ENCODE measurements at places on chromosomes 16 and 17. TPM values are rescaled to one million over a fixed set of nuclear protein-coding genes. Genes with fewer than 3 reads are reported as not detected.

Gene EPN3
- polyA plus RNA-seq: not detected

Gene METRNL
- polyA plus RNA-seq: 0.42 TPM

Gene ZNF785
- 1.6 TPM for polyA plus RNA-seq

Gene GPR179
- not detected for polyA plus RNA-seq

Gene MARVELD3
- not detected for polyA plus RNA-seq

Gene TOX3
- polyA plus RNA-seq: not detected

Gene ITGA2B
- not detected for polyA plus RNA-seq

Gene CDH11
- not detected for polyA plus RNA-seq

Gene KLHL10
- polyA plus RNA-seq: 0.09 TPM

DNA sequence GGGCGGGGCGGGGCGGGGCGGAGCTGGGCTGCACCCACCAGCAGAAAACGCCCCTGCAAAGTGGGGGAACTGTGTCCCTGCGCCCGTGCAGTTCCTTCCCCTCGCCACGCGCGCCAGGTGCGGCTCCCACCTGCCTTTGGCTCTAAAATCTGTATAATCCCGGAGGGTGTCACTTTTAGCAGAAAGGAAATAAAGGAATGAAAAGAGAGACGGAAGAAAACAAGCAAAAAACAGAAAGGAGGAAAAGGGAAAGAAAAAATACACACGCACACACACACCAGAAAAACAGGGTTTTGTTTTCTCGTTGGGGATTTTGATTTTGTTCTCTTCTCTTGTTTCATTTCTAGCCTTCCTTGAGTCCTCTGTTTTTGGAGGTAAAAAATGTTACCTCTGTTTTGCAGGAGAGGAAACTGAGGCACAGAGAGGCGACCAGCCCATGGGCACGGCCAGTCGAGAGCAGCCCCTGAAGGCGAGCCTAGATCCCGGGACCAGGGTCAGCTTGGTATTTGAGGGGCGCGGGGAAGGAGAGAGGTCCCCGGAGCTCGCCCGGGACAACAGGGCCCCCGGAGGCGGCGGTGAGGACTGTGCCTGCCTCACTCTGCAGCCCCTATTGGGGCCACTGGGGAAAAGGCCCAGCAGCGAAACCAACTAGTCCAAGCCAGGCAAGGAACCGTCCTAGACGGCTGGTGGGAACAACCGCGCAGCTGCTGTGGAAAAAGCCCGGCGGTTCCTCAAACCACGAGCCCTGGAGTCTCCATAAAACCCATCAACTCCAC is 594 bp upstream of the CARHSP1 start:
- DNase-seq: no peak

- DNase-seq: no peak
These were observed at the start of gene TMEM98 for GRCh38 chr17:32927724-32928585. TSS of gene TMEM98 (plus strand) at chr17:32928153. CDS start at chr17:32931529, 3,376 bp downstream.

DNA sequence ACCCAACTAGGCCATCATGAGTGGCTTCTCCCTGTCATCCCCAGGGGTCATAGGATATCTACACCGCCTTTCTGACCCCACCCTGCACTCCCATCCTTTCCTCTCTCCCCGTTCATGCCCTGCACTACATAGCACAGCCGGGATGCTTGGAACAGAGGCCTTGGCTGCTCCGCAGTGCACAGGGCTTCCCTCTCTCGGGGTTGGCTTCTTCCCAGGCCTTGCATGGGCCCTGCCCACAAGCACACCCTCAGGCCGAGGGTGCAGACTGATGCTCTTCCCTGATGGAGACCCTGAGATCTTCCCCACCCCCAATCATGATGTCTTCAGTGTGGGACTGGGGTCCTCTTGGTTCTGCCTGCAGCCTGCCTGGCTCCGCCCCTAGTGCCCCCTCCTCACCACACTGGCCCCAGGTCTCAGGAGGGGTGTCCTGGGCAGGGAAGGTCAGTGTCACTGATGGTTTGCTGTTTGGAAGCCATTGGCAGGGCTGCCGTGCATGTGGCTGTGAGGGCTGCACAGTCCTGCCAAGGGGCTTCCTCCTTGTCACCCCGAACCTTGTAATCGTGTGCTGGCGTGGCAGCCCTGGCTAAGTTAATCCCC is 14.3 kb upstream of the NAGLU start:
- no peak for DNase-seq

DNA sequence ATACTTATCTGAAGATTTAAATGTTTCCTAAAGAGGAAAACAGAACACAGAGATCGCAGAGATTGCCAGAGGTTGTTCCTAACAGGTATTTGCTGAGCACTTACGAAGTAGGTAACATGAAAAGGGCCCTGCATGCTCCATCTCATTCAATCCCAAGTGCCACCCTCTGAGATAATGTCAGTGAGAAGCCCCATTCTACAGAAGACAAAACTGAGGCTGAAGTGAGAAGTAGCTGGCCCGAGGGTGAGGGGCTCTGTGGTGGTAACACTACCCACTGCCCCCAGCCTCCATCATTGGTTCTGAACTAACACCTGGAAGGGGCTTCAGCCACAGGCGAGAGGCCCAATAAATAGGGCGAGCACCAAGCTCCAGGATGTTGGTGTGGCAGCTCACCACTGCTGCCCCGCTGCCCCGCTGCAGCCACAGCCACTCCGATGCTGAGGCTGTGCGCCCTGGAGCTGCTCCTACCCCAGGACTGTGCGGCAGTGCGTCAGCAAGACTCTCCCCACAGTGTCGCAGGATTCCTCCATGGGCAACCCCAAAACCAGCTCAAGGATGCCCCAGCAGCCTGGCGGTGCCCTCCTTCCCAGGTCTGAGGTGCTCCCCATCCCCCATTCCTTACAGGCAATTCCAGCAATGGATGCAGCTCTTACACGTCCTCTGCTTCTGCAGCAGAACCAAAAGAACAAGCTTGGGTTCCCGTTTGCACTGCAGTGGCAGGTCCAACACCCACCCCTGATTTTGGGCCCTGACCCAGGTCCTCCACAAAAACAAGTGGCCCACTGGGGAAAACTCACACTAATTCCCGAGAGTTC is 10.3 kb downstream of the FLCN start:
- DNase-seq: no peak

DNA sequence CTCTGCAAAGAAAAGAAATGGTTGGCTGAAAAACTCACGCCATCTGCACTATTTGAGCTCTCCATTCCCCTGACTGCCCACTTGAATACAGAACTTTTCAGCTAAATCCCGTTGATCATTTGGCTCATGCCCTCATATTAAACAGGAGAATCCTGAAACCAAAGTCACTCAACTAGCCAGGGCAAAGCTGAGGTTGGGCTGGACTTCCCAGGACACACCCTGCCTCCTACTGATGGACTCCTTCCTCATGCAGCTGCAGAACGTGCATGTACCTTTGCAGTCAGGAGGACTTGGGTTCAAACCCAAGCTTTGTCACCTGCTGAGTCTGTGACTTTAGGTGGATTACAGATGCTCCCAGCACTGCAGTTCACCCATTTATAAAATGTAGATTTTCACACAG is 7.7 kb downstream of the ASIC2 start:
- DNase-seq: no peak

DNA sequence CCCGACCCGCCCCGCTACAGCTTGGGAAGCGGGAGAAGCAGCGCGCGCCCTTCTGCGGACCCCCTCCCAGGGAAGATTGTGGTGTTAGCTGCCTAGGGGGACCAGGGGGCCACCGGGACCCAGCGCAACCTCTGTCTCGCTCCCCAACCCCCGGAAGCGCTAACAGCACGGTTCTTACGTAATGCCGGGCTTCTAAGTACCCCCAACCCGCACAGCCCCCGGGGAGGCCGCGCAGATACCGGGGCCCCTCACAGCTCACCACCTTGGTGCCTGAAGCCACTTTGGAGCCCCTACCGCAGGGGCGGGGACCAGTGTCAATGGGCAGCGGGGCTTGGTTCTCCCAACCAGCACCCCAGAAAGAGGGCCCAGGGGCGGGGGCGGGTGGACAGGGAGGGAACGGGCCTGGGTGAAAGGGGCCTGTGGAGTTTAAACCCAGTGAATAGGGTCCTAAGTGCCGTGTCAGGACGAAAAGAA is 348 bp downstream of the MPP2 start:
- no peak for DNase-seq

GRCh38 chr17:16924696-16925440 is 47.0 kb downstream of the TNFRSF13B start:
- no peak for DNase-seq

- DNase-seq: peak; percentile 59
These were observed 387 bp downstream of the MRPL28 start for GRCh38 chr16:369866-370436.

GRCh38 chr16:17590711-17591654 is 120.2 kb upstream of the XYLT1 start:
- no peak for DNase-seq

All from naive thymus-derived CD8-positive, alpha-beta T cell (primary cell).